ENCODE measurements at places on chromosomes 7 and 10. TPM values are rescaled to one million over a fixed set of nuclear protein-coding genes. Genes with fewer than 3 reads are reported as not detected.

DNA sequence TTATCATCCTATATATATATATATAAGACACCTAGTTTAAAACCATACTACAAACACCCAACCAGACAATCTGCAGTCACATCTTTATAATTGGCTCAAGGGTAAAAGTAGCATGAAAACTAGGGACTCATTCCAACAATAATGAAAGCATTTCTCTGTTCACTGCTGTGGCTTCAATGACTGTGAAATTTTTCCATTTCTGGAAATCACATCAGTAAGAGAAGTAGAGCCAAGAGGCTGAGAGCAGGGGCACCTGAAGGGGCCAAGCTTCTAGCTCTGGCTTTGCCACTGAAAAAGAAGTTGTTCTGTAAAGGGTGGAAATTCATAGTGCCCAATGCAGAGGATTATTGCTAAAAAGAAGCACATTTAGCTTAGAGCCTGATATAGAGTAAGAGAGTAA, 158.6 kb upstream of the GLI3 start:
- DNase-seq: no peak

The POLR2J2 gene
- 3.9 TPM for total RNA-seq

DNA sequence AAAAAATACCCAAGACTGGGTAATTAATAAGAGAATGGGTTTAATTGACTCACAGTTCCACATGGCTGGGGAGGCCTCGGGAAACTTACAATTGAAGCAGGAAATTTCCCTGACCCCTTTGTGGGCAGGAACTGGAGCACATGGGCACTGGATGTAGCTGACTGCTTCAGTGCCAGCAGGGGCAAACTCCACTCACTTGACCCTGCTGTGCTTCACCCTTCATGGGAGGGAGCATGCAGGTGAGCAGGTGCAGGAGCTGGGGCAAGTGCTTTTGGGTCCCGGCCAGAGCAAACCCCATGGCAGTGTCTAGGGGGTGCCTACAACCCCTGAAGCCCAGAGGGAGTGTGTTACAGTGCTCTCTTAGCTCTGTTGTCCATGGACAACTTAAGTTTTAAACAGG, 132.6 kb downstream of the AKR1D1 start:
- no peak for DNase-seq

GRCh38 chr7:143974459-143974858, 19.8 kb downstream of the OR2F1 start:
- DNase-seq: no peak

The HOXA10 gene
- total RNA-seq: not detected

The SNX13 gene
- total RNA-seq: 50.8 TPM
